ENCODE measurements at places on chromosomes 3 and 15.

GRCh38 chr3:80564391-80564790 lies 796.6 kb upstream of the ROBO1 start:
- no peak overlapping the region for H3K4me3 ChIP-seq
- no peaks in the 10 kb centered on the region for H3K36me3 ChIP-seq
- no peak for DNase-seq
- H3K27ac ChIP-seq: no peak overlapping the region
- no peaks in the 10 kb centered on the region for H3K27me3 ChIP-seq

DNA sequence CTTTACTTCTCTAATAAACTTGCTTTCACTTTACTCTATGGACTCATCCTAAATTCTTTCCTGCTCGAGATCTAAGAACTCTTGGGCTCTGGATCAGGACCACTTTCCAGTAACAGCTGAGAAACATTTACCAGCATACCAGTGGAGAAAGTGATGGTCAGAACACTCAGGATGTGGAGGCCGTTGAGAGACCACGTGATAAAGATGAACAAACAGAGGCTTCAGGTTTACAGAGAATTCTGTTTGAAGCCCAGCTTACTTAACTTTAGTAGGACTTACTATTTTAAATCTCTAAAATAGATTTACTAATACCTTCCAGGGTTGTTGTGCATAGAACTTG lies 57.0 kb downstream of the FRMD4B start:
- peaks cover 4% of the 10 kb centered on the region for H3K27me3 ChIP-seq
- H3K4me1 ChIP-seq: peaks cover 27% of the 10 kb centered on the region
- no peak for DNase-seq
- no peak overlapping the region for H3K27ac ChIP-seq

DNA sequence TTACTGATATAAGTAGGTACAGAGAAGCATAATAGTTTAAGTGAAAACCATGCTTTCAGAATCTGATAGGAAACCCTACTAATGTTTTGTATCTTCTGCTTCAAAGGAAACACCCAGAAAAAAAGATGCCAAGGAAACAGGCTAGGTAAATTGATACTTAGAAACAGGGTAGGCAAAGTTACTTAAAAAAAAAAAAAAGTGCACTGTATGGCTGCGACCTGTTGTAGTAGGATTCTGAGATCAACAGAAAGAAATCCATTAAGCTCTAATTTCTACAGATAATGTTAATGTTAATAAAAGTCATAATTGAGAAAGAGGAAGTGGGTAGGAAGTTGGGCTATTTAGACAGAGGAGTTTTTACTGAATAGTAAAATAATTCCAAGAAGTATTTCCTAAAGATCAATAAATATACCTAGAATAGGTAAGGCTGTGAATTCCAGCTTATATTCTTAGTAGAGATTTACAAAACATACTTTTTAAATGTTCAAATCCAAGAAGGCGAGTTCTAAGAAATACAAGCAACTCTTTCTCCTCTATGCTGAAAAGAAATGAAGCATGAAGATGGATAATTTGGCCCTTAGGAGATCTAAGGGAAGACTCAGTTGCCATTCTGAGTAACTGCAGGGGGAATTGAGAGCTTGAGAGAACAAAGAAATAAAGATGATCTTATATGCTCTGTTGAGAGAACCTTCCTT lies 24.1 kb upstream of the STT3B start:
- peak overlapping the region; percentile 62 for H3K27ac ChIP-seq
- peaks cover 51% of the 10 kb centered on the region for H3K4me1 ChIP-seq
- peaks cover 2% of the 10 kb centered on the region for H3K36me3 ChIP-seq
- DNase-seq: no peak
- no peak overlapping the region for H3K4me3 ChIP-seq

DNA sequence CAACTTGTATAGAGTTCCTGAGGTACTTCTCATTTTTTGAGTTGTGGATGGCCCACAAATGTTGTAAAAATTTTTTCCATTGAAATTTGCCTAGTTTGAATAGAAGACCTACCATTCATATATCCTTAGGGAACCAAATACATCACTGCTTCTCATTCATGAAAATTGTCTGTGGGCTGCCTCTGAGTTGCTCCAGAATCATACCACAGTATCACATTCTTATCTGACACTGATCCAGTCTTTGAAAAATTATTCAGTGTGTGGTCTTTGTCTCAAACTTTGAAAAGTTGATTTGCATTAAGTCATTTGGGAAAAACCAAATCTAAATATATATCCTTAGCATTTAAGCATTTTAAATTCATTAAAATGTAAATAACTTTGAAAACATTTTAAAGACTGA lies 321.1 kb downstream of the LSAMP start:
- no peak overlapping the region for H3K27ac ChIP-seq
- no peaks in the 10 kb centered on the region for H3K4me1 ChIP-seq
- DNase-seq: no peak
- no peak overlapping the region for H3K4me3 ChIP-seq
- no peaks in the 10 kb centered on the region for H3K27me3 ChIP-seq
- H3K36me3 ChIP-seq: no peaks in the 10 kb centered on the region

DNA sequence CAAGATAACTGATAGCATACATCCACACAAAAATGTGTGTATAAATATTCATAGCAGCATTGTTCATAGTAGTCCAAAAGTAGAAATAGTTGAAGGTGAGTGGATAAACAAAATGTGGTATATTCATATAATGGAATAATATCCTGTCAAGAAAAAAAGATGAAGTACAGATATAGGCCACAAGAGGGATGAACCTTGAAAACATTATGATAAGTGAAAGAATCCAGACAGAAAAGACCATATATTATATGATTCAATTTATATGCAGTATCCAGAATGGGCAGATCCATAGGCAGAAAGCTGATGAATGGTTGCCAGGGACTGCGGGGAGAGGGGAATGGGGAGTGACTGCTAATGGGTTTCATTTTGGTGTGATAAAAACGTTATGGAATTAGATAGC lies 54.3 kb upstream of the TNIK start:
- DNase-seq: no peak
- no peak overlapping the region for H3K27ac ChIP-seq
- no peak overlapping the region for H3K4me3 ChIP-seq
- H3K4me1 ChIP-seq: no peaks in the 10 kb centered on the region
- H3K27me3 ChIP-seq: peaks cover 13% of the 10 kb centered on the region

DNA sequence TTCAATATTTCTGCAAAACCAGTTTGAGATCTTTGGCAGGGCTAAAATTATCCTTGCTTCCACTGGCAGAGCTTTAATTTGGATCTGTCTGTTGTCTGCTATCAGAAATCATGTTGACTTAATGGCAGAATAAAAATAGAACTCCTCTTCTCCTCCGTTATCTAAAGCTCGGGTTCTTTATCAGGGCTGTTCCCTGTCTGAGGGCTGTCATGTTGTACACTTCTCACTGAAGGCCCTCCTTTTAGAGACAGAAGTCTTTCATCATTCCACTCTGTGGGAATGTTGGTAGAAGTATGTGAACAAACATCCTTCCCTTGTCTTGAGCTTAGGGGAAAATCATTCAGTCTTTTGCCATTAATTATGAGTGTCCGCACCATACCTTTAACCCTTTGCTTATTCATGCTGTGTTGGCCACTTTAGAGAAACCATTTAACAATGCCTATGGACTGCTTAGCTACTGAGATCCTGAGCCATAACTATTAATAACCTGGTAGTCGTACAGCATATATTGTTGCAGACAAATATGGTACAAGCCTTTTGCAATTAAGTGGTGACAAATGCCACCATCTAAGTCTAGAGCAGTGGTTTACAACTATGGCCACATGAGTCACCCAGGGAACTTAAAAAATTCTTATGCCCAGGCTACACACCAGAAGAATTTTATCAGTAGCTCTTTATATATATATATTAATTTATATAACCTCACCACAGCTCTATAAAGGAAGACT lies 226.0 kb upstream of the TPM1 start:
- DNase-seq: no peak
- no peaks in the 10 kb centered on the region for H3K36me3 ChIP-seq
- H3K4me1 ChIP-seq: no peaks in the 10 kb centered on the region
- H3K4me3 ChIP-seq: no peak overlapping the region
- peaks cover 16% of the 10 kb centered on the region for H3K27me3 ChIP-seq

GRCh38 chr3:146575636-146576035 lies 29.5 kb downstream of the PLSCR5 start:
- DNase-seq: no peak
- H3K4me1 ChIP-seq: no peaks in the 10 kb centered on the region
- H3K27me3 ChIP-seq: peaks cover 20% of the 10 kb centered on the region
- H3K36me3 ChIP-seq: no peaks in the 10 kb centered on the region

DNA sequence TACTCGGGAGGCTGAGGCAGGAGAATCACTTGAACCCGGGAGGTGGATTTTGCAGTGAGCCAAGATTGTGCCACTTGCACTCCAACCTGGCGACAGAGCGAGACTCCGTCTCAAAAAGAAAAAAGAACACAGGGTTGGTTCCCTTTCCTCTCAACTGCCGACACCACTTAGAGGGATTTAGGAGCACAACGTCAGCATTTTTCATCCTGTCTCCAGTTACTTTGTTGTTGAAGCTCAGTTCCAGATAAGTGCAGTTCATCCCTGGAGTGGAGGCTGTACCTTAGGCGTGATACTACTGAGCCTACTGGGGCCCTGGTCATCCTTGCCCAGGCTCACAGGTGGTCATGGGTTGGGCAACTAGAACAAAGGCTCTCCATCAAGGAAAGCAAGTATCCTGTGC lies 15.3 kb upstream of the GK5 start:
- no peaks in the 10 kb centered on the region for H3K36me3 ChIP-seq
- no peak for DNase-seq

DNA sequence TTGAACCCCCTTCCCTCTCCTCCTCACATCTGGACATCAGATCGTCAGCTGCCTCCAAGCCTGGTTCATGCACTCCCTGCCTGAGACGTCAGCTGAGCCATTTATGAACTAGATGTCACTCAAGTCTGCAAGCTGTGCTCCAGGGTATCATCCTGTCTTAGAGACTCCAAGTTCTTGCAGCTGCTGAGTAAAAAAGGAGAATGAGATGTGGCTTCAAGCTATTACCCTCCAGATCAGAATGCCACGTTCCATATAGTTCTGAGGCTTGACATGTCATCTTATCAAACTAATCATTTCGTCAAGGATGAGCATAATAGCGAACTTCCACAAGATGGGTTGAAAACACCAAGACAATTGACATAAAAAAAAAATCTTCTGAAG lies 766.3 kb downstream of the TBL1XR1 start:
- no peaks in the 10 kb centered on the region for H3K27me3 ChIP-seq
- no peak for DNase-seq
- H3K36me3 ChIP-seq: no peaks in the 10 kb centered on the region
- H3K4me3 ChIP-seq: no peak overlapping the region
- no peak overlapping the region for H3K27ac ChIP-seq

GRCh38 chr3:196499061-196499460 lies 4.5 kb downstream of the RNF168 start:
- no peak for DNase-seq
- H3K27ac ChIP-seq: no peak overlapping the region
- no peaks in the 10 kb centered on the region for H3K27me3 ChIP-seq
- H3K4me3 ChIP-seq: peak overlapping the region; percentile 100

DNA sequence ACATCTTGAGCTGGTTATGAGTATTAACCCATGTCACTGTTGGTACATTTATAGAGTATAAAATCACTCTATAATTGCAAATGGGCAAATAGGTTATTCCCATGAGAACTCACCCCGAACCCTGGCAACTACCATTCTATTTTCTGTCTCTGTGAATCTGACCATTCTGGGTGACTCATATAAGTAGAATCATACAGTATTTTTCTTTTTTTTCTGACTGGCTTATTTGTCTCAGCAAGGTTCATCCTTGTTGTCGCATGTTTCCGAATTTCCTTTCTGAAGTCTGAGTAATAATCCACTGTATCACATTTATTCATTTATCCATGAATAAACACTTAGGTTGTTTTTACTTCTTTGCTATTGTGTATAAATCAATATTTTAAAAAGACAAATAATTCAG lies 59.9 kb upstream of the CHRM5 start:
- H3K27me3 ChIP-seq: no peaks in the 10 kb centered on the region
- no peaks in the 10 kb centered on the region for H3K36me3 ChIP-seq
- H3K4me1 ChIP-seq: no peaks in the 10 kb centered on the region
- no peak overlapping the region for H3K27ac ChIP-seq
- no peak for DNase-seq

GRCh38 chr3:124131158-124131557 lies 139.2 kb upstream of the ROPN1 start:
- no peaks in the 10 kb centered on the region for H3K4me1 ChIP-seq
- H3K27ac ChIP-seq: no peak overlapping the region
- no peaks in the 10 kb centered on the region for H3K27me3 ChIP-seq

DNA sequence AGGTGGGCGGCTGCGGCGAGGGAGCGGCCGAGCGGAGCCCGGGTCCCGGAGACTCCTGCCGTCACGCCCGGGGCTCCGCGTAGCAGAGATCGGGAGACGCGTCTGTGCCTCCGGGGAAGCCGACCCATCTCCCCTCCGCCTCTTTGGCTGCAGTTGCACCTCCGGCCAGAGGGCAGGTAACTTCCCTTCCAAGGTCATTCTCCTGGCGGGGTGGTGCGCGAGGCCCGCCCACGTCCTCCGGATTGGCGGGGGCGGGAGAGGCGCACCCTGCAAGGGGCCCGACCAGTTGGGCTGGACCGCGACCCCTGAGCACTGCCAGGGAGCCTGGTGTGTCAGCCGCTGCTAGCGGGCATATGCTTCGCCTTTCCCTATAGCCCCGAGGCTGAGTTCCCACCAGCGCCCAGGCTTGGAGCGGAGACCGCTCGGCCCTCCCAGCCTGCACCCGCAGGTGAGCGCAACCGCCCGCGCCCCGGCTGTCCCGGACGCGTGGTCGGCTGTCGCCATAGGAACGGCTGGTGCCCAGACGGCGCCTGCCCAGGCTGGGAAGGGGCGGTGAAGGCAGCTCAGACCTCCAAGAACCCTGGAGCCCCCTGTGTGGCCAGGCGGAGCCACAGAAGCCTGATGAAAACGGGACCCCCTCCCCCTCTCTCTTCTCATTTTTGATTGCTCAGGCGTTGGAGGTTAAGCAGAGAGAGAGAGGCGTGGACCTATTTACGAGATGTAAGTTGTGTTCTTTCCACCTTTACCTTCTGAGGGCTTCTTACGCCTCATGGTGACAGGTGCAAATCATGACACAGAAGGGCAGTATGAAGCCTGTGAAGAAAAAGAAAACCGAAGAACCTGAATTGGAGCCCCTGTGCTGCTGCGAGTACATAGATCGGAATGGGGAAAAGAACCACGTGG lies 453 bp downstream of the ZDHHC23 start:
- peak; percentile 31 for DNase-seq
- H3K4me3 ChIP-seq: peak overlapping the region; percentile 57
- H3K36me3 ChIP-seq: no peaks in the 10 kb centered on the region
- H3K27ac ChIP-seq: no peak overlapping the region

- H3K36me3 ChIP-seq: peaks cover 26% of the 10 kb centered on the region
- H3K4me1 ChIP-seq: no peaks in the 10 kb centered on the region
- no peak overlapping the region for H3K27ac ChIP-seq
- no peaks in the 10 kb centered on the region for H3K27me3 ChIP-seq
- DNase-seq: no peak
- no peak overlapping the region for H3K4me3 ChIP-seq
Observed at GRCh38 chr3:126450744-126451143, 24.9 kb downstream of the ZXDC start.
